ENCODE measurements at places on chromosomes 16 and 17.

GRCh38 chr16:69909043-69909442, 42.1 kb upstream of the CLEC18A start:
- no peak for DNase-seq

DNA sequence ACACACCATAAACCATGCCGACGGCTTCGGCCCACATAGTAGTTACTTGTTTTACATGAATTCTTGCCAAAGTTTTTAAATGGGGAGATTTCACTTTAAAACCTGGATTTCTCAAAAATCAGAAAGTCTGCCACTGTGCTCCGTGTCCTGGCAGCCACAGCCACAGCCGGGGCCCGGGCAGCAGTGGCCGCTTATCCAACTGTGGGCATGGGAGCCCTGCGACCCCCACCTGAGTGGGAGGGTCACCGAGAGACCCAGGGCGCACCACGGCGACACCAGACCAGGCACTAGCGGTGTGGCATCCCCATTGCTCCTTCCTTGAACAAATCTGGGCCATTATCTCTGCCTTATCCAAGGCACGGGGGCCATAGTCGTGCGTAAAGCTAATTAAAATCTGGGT, 30.0 kb downstream of the ZNF469 start:
- DNase-seq = no peak

DNA sequence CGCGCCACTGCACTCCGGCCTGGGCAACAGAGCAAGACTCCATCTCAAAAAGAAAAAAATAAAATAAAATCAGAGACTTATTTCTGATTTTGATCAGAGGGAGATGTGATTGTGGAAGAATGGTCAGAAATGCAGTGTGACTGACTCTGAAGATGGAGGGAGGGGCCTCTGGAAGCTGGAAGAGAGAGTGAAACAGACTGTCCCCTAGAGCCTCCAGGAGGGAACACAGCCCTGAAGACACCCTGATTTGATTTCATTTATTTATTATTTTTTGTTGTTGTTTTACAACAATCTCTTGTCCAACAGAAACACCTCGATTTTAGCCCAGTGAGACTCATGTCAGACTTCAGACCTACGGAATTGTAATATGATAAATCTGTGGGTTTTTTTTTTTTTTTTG, 26.1 kb downstream of the BCL7C start:
- no peak for DNase-seq

DNA sequence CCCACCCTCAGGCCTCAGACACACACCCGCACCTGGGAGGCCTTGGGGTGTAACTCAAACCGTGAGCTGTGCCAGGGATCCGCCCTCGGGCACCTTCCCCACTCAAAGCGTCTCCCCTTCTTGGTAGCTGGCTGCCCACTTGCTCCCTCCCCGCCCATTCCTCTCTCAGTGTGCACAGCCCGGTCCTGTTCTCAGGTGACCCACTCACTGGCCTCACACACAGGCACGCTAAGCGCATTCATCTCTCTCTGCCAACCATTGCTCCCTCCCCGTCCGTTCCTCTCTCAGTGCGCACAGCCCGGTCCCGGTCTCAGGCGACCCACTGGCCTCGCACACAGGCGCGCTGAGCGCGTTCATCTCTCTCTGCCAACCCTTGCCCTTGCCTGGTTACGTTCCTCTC, 20.8 kb downstream of the WDR45B start:
- DNase-seq = no peak

DNA sequence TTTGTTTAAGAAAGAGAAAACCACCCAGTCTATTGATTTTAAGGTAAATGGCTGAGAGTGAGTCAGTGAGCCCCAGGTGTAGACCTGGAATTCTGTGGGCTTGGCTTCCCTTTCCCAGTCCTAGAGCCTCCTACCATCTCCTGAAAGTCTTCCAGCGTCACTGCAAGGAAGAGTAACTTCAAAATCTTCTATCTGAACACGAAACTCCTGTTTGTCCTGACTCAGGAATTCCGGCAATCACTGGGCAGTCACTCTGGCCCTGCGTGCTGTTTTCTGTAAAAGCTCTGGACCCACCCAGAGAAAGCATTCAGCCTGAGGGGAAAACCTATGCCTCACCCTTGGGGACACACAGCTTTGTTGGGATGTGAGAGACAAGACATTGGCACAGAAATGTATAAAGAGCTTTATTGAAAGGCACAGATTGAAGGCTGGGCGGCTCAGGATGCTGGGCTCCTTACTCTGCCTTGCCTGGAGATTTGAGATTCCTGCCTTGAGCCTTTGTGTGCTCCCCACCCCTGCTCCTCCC, 15.9 kb downstream of the MINK1 start:
- DNase-seq = no peak

DNA sequence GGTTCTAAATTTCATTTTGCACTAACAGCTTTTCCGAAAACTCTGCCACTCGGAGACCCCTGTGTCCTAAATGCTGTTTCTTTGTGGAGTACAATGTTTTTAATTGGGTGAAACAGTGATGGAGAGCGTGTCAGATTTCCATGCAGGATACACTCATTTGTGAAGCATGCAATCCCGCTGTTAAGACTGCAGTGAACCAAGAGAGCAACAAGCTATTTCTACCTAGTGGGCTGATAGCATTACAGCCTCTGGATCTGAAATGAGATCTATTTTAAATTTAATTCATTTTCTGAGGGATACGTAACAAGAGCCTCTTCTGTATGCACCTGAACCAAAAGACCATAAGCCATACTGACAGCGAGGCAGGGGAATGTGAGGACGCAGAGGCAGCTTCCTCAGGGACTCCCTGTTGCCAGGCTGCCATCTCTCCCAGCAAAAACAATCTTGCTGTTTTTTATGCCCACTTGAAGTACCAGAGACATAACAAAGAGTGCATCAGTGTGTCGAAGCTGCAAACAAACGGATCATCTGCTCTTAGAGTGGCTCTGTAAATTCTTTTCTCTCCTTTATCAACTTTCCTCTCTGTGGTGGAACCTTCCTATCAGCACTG, 199.9 kb upstream of the COX10 start:
- no peak for DNase-seq

DNA sequence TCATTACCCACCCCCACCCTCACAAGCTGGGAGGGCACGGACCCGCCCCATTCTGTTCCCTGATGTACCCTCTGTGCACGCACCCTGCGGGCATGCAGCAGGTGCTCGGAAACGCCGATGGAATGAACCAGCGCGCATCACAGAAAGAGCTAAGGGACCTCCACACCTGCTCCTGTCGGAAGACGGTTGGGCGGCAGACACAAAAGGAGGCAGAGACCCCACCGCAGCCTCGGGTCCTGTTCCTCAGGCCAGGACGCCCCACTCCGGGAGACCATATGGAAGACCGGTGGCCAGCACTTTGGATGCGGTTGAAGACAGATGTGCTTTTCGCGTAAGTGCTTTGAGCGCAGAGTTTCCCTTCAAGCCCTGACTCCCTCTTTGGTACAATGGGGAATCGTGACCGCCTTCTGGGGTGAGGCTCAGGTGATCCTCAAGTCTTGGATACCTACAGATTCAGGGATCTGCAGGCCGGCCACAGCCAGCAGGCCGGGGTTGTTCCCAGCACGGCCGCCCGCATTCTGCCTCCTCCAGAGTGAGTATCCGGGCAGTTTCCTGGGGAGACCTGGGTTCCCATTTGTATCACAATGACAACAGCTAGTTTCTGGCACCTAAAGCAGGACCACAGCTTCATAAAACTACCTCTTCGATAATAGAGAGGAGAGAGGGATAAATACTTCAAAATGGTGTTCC, 123.1 kb downstream of the FOXL1 start:
- DNase-seq = no peak

GRCh38 chr16:57355898-57356414, 2.6 kb upstream of the CCL22 start:
- DNase-seq = no peak

- DNase-seq = no peak
Measured at GRCh38 chr17:39404542-39405378, 3.3 kb upstream of the FBXL20 start.

- DNase-seq = peak; percentile 62
Measured at GRCh38 chr17:34637548-34638525, 58.5 kb downstream of the TMEM132E start.

DNA sequence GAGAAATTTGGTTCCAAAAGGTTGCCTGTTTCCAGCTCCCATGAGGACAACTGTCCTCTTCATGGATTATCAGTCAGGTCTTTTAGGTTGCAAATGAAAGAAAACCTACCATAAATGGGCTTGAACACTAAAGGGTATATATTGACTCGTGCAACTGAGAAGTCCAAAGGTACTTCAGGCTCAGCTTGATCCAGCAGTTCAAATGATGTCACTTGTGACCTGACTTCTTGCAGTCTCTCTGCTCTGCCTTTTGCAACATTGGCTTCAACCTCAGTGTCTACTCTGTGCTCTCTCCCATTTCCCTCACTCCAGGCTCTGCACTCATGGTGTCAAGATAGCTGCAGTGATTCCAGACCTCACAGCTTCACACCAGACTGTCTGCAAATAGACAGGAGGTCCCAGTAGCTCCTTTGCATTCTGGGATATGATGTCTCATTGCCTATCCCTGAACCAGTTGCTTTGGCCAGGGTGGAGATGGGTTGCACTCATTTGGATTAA, 5.5 kb upstream of the CALB2 start:
- no peak for DNase-seq

DNA sequence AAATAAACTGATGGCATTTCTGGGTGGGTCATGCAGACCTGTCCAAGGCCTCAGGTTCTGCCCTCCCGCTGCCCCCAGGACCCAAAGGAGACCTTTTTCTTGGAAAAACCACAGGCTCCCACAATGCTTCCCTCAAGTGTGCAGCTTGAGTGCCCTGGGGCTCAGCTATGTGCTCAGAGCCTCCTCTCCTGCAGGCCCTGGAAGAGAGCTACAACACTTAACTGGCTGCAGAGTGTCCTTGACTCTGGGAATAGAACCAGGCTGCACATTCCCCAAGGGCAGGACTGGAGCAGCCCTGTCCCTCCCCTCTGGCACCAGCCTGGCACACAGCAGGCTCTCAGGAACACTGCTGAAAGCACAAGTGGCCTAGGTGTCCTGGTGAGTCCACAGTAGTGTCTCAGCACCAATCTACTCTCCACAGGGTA, 4.8 kb upstream of the SREBF1 start:
- no peak for DNase-seq

- DNase-seq = no peak
Measured at GRCh38 chr17:79657861-79658810, 47.3 kb upstream of the RBFOX3 start.

GRCh38 chr17:34895383-34895782, 65.9 kb downstream of the CCT6B start:
- DNase-seq = no peak

- DNase-seq = no peak
Measured at GRCh38 chr16:3986235-3986544, 105.7 kb upstream of the CREBBP start.

- DNase-seq = no peak
Measured at GRCh38 chr16:80543162-80543561, 2.4 kb downstream of the DYNLRB2 start.

DNA sequence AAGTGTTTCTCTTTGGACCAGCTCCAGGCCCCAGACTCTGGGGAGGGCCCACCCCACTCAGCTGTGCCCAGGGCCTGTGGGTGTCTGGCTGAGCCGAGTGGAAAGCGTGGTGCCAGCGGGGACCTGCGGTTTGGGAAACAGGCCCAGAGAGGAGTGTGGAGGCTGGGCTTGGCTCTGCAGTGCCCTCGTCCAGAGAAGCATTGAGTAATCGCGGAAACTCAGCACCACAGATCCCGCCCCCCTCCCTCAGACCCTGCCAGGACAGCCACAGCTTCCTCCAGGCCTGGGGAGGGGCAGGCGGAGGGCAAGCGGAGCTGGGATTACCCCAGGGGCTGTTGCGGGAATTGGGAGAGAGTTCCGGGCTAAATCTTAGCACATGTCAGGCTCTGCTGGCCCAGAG, 14.6 kb upstream of the PITPNA start:
- no peak for DNase-seq

DNA sequence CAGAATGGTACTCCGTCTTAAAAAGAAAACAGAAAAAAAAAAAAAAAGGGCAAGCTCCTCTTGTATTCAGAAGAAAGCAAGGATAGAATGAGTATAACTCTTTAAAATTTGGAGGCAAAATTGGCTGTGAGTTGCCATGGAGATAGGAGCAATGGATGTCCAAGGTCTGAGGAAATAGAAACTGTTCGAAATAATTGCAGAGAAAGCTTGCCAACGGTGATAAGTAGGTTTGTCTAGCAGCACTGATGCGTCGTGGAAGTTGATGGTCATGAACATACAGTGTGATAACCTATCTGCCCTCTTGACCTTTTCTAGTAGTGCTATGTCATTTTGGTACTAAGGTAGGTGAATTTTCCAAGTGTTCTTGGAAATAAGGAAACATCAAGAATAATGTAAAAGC, 3.0 kb downstream of the MOSMO start:
- DNase-seq = no peak

GRCh38 chr17:45374501-45374900, 57.7 kb upstream of the MAP3K14 start:
- DNase-seq = no peak

DNA sequence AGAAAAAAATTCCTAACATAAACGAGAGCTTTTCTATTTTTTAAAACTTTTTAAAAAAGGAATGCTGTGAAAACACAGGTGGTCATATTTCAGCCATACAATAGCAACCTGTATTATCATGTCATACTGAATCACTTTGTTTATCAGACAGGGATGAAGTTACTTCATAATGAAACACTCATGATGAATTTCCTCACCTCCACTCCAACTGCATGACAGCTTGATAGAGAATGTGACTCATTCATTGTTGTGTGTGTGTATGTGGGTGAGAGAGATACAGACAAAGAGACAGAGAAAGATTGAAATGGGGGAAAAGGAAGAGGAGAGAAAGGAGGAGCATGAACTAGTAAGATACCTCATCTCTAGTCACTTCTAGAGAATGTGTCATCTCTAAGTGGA, 109.0 kb downstream of the SYCE1L start:
- DNase-seq = no peak

DNA sequence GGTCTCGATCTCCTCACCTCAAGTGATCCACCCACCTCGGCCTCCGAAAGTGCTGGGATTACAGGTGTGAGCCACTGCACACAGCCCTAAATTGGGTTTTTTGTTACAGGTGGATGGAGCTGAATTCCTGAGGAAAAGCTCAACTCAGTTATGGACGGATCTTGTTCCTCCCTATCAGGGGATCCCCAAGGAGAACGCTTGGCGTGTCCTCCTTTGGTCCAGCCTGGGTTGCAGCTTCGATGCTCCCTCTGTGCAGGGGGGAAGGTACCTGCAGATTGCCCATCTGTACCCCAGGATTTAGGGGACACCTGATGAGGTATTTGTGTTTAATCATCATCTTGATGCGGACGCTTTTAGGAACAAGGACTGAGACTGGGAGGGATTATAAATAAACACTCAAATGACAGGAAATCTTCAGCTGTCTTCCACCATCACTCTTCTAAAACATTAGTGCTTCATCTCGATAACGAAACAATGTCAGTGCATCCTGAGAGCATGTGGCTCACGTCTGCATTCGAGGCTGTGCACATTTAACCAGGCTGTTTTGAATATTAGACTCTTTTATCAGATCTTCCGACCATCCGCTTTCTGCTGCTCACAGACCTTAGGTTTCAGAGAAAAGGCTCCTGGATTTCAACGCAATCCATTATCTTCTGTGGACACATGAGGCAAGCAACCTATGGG, 18.2 kb upstream of the MEIOB start:
- no peak for DNase-seq

GRCh38 chr17:39794249-39794970, 56.7 kb downstream of the GRB7 start:
- no peak for DNase-seq

GRCh38 chr16:67562526-67562917, at the start of gene CTCF:
Gene CTCF, plus strand, starts transcription at chr16:67562526. Its CDS starts 48,307 bp downstream, at chr16:67610833.
- peak; percentile 64 for DNase-seq

Data from stimulated activated CD4-positive, alpha-beta T cell treated with anti-CD3 and anti-CD28 coated beads, TNF-alpha, amount 100 ng/mL, for 48 hours (primary cell).